ENCODE measurements at places on chromosomes 2 and 18.
A peak's percentile ranks its signal among the peaks of the same experiment; 100 is the strongest.

GRCh38 chr2:98771721-98772524 lies 41.0 kb upstream of the MGAT4A start:
- no peak for DNase-seq

- DNase-seq, result no peak
Measured at GRCh38 chr2:63866009-63866709, 24.5 kb downstream of the UGP2 start.

- peak; percentile 43 for DNase-seq
Measured at GRCh38 chr2:241279413-241279812, 36.1 kb downstream of the HDLBP start.

DNA sequence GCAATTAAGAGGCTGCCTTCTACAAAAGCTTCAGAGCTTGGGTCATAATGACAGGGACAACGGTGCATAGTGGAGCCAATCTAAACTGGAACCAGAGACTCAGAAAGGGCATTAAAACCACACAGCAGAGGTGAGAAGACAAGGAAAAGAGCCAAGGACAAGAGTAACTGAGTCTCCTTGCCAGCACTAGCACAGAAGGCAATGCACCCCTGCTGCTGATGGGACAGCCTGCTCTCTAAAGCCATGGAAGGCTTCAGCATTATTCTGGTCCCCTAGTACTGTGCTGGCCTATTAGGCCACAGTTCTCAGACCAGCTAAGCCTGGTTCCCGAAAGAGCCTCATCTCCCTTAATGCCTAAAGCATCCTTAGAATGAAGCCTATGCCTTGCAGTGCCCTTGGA lies 15.5 kb downstream of the MYO5B start:
- DNase-seq, result no peak

DNA sequence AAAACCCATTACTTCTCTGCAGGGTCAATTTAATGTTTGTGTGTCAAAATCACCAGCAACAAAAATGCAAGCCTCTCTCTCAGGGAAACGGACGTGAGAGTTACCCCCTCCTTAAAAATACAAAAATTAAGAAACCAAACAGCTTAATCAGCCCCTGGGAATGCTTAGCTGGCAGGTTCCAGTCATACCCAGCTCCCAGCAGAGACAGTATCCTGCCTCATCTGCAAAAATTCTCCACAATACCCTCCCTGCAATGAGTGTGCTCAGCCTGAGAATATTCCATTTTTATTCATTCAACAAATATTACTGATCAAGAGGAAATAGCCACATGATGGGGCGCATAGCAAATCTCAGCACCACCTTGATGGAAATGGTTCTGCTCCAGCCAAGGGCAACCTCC lies 36.3 kb downstream of the ST8SIA5 start:
- no peak for DNase-seq

DNA sequence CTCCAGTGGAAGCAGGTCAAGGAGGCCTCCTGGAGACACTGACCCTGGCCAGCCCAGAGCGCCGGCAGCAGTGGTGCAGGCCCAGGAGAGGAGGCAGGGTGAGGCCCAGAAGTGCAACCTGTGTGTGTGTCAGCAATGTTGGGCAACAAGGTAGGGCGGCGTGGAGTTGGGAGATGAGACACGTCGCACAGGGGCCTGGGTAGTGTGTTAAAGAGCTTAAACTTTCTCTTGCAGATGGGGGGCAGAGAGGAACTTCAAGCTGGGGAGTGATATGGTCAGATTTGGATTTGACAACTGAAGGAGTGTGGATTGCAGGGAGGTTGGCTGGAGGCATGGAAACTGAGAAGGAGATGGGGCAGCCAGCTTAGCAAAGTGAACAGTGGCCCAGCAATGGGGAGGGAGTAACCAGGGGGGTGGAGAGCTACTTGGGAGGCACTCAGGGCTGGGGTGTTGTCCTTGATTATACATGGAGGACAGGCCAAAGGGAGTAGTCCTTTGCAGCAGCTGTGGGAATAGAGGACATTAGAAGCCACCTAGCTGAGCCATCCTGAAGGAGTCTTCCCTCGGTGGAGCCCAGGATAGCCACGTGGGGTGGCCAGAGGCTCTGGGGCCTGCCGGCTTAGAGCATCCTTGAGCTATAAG lies 278.6 kb upstream of the HS6ST1 start:
- no peak for DNase-seq

GRCh38 chr2:10838734-10839133 lies 26.1 kb upstream of the PDIA6 start:
- no peak for DNase-seq

DNA sequence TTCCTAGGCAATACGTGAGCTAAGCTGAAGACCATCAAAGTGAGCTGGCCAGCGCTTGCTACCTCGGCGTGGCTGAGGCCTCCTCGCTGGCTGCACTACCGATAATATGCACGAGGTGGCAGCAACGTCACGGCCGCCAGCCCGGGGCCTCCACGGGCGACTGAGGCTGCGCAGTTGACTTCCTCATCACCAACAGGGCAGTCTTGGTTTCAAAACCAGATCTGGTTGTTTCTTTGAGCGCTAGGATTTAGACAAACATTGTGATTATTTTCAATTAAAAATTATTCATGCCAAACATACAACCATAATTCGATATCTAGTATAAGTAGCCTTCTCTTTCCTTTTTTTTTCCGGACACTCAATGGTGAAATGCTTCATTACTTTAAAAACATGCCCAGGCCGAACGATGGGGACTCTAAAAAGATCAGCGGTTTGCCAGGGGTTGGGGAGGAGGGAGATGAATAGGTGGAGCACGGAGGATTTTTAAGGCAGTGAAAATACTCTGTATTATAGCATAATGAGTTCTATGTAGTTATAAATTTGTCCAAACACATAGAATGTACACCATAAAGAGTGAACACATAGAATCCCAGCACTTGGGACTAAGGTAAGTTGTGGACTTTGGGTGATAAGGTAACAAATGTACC lies 52.0 kb downstream of the CYBRD1 start:
- DNase-seq, result peak; percentile 80

- no peak for DNase-seq
Measured at GRCh38 chr18:57579934-57580333, 6.6 kb downstream of the FECH start.

DNA sequence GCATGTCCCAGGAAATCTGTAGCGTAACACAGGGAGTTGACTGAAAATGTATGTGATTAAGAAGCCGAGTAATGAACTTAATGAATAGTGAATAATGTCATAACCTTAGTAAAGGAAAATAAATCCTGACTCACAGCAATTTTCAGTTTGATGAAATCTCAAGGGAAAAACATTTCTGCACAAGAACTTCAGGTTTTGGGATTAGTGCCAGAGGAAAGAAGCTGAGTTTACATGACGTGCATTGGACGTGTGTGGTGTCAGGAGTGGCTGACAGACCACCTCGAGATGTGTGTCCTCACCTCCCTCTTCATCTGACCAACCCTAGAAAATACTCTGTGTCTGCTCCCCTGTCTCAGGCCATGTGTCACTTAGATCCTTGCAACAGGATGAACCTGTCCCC lies 39.1 kb downstream of the VWA3B start:
- DNase-seq, result no peak

DNA sequence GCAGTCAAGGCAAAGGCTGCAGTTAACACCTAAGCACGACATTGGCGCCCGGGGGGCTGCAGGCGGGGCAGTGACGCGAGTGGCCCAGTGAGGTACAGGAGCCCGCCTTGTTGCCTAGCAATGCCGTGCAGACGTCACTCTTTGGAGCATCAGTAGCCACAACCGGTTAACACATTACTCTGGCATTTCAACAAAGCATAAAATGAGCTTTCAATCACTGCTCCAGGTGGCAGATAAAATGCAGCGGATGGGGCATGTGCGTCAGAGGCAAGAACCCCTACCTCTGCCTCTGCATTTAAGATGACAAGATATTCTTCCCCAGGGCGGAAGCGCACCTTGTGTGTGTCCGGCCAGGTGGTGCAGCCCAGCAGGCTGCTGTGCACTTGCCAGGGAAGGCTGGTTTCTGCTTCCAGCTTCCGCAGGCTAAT lies 139.4 kb downstream of the MTCL1 start:
- no peak for DNase-seq

GRCh38 chr18:12574494-12575185 lies 83.3 kb downstream of the SPIRE1 start:
- no peak for DNase-seq

DNA sequence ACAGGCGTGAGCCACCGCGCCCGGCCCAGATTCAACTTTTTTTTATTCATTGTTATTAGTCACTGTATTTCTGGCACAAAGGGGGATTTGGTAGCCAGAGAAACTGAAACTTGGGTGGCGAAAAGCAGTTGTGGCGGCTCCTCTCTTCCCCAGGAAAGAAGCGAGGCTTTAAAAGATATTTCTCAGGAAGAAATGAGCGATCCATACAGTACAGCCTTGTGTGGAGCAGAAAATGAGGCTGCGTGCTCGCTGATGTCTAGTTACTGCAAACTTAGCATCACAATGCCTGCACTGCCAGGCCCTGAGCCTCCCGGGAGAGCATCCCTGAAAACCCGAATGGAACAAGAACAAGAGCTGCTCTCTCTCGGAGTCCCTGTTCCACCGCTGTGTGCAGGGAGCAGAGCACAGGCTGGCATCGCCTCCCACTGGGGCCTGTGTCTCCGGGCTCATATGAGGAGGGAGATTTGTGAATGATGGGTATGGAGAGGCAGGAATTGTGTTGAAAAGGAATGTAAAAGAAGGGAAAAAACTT lies 234.0 kb downstream of the ZNF516 start:
- DNase-seq, result no peak
